NCI-H510A treated with DMSO at 0.1 percent for 48 hours (cell line): ENCODE measurements at places on chromosomes 6 and 20.

DNA sequence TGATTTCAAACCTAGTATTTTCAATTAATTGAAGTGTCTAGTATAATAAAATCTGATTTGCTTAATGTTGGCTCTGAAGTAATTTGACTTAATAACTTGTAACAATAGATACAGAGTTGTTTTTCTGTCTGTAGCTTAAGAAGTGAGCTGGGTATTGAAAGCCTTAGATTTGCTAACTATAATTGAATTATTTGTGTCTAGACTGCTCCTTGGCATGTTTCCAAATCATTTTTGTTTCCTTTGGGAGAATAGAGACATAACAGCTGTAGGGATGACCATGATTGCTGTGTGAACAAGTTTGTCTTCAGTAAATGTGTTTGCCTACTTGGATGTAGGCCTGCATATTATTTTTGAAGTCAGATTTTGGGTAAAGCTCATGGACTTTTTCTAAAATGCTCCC lies 115.4 kb downstream of the SCAF8 start:
- DNase-seq, result no peak

- DNase-seq, result no peak
Observed at GRCh38 chr6:135686784-135687301, 164.7 kb upstream of the PDE7B start.

- DNase-seq, result peak; percentile 8
Observed at GRCh38 chr6:4973982-4974745, 29.7 kb downstream of the RPP40 start.

DNA sequence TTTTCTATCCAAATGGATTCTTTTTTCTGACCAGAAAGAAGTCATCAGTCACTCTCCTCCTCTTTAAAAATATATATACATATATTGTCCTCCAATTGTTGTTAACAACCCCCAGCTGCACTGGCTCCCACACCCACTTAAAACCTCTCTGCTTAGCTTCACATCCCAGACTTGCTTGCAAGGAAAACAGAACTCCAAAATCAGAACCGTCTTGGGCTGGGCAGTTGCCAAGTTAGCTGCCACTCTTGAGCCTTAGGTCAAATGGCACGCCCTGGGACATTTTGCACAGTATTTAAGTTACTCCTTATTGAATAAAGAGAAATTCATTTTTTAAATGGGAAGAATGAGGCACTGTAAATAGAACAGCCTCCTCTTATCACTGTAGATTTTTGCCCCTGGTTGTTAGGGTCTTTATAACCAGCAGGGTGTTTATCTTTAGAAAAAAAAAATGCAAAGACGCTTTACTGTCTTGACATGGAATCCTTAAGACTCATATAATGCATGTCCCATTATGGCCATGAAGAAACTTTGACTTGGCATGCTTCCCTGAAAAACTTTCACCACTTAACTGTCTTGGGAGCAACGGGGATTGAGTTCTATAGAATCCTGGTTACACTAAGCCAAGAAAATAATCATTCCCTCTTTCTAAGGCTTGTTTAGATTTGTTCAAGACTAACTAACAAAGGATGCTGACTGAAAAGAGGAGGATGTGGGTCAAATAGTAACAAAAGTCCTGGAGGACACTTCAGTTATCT lies 204.5 kb downstream of the ISM1 start:
- no peak for DNase-seq

DNA sequence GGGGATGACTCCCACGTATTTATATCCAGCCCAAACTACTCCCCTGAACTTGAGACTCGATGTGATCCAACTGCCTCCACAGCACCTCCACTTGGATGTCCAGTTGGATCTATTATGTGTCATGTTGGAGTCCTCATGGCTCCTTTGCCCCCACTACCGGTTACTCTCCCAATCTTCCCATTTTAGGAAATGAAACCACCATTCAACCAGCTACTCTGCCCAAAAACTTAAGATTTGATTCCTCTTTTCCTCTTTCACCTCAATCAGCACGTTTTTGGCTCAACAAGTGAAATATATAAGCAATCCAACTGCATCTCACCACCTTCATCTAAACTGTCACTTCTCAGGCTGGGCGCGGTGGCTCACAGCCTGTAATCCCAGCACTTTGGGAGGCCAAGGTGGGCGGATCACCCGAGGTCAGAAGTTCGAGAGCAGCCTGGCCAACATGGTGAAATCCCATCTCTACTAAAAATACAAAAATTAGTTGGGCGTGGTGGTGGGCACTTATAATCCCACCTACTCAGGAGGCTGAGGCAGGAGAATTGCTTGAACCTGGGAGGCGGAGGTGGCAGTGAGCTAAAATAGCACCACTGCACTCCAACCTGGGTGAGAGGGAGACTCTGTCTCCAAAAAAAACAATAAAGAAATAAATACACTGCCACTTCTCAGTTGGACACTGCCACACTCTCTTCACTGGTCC lies 3.4 kb downstream of the AHCY start:
- DNase-seq, result no peak

- no peak for DNase-seq
Observed at GRCh38 chr6:31478186-31478950, 19.6 kb upstream of the MICB start.

DNA sequence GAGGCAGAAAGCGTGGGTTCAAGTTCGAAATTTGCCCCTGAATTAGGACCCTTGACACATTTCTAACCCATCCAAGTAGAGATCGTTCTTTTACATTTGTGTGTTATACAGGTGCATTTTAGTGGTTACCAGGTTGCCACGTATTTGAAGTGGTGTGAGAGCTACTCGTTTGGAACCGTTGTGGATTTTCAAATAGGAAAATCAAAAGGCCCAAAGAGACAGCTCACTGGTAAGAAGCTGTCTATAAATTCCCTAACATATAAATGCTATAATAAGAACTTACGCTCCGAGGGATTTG lies 1.6 kb upstream of the REV3L start:
- no peak for DNase-seq

DNA sequence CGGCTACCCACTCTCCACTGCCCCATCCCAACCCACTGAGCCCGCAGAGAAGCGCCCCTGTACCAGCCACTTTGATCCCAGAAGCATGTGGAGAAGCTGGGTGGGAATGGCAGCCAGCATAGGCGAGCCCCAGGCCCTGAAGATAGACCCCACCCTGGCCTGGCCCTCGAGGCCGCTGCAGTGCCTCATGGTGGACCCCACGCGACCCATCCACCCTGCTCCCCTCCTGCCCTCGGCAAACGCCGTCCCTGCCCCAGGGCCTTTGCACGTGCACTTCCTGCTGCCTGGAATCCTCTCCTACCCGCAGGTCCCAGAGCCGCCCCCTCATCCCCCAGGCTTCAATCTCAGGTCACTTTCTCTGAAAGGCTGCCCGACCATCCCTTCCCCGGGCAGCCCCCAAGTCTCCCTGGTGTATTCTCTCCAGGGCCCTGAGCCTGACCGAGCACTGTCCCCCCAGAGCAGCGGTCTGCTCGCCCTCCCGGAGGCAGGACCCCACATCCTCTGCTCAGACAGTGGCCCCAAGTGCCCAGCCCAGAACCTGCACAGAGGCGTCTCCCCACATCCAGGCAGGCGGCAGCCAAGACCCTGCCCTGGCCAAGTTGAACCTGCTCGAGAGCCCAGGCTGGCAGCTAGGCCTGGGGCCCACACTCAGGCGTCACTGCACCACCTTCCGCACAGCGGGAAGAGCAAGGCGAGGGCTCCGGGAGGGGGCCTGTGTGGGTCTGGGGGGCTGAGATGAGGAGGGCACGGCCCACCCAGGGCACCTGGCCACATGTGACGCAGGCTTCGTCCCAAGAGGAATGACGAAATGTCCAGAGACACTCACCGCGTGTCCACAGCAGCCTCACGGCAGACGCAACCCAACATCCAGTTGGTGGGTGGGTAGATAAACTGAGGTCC lies 14.0 kb downstream of the KCNQ2 start:
- no peak for DNase-seq

DNA sequence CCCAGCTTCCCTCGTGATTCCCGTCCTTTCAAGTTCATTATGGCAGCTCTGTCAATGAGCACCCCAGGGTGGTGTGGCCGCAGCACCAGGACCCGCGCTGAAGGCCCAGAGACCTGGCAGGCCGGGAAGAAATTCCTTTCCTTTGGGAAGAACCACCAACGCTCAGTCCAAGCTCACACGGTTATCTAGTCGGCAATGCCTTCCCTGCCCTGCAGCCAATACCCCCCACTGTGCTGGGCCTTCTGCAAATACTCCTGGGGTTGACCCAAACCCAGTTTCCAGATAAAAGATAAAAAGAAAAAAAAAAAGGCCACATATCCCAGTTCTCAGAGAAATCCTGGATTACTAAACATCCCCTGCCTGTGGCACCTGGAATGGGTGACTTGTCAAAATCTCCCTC lies 28.7 kb downstream of the PXDC1 start:
- DNase-seq, result no peak

GRCh38 chr20:32436968-32437367 lies 78.8 kb downstream of the ASXL1 start:
- no peak for DNase-seq

DNA sequence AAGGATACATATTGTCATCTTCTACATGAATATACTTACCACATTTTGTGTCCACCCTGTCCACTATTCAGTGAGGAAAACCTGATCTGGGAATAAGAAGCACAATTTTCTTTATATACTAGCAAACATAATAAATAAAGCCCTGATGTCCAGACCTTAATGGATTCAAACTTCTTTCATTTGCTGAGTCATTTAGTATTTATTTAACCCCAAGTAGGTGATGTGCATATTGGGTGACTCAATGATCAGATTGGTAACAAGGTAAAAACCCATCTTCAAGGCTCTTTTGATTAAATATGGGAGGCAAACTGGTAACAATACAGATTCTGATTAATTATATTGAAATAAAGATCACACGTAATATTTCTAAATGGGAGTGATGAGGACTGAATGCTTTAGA lies 1159.8 kb upstream of the EYS start:
- DNase-seq, result no peak

DNA sequence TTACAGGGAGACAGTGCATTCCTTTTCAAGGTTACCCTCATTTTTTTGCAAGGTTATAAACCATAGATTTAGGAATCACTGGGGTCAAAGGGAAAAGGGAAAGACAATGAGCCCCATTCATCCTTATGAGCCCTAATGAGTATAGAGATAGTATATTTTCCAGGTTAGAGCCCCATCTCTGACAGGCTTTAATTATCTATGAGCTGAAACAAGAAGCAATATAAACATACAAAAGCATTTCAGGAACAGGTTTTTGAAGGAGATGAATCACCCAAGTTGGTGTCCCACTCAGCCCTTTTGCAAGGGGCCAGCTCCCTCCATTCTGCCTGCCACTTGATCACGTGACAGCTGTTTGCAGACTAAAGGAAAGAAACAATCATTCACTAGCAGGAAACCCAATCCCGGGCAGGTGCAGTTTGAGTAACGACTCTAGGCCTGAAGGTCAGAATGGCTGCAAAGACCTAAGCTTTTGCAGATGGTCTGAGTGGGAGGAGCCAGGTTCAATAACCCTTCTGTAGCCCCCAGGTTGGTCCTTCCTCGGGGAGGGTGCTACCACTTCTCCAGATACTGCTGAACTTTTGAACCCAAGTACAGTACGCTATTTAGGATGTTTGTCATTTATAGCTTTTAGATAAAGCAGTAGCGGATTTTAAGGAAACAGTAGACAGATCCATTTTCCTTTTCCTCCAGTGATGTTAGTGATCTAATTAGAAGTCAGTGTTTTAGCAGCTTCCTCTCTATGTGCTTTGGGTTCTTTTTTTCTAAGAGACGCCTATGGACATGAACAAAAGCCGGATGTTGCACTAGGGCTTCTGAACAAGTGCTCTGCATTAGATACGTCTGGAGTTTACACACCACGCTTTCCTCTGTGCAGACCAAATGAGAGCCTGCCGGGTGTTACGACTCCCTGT lies 253.2 kb downstream of the SOX4 start:
- peak; percentile 97 for DNase-seq

GRCh38 chr6:20817806-20818320 lies 283.6 kb downstream of the CDKAL1 start:
- no peak for DNase-seq

DNA sequence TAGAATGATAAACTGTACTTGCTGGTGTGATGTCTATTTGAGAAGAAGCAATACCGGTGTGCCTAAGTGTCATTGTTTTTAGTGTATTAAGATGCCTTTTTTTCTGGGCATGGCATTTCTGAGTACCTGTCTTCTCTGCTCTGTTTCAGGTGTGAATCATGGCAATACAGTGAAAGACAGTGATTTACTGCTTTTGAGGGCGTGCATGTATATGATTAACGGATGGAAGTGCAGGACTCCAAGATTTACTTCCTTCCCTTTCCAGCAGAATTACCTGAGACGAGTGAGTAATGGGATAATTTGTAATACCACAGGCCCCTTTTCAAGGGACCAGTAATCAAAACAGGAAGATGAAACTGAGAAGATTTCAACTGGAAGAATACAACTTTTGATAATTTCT lies 315.8 kb downstream of the SOX4 start:
- DNase-seq, result no peak

DNA sequence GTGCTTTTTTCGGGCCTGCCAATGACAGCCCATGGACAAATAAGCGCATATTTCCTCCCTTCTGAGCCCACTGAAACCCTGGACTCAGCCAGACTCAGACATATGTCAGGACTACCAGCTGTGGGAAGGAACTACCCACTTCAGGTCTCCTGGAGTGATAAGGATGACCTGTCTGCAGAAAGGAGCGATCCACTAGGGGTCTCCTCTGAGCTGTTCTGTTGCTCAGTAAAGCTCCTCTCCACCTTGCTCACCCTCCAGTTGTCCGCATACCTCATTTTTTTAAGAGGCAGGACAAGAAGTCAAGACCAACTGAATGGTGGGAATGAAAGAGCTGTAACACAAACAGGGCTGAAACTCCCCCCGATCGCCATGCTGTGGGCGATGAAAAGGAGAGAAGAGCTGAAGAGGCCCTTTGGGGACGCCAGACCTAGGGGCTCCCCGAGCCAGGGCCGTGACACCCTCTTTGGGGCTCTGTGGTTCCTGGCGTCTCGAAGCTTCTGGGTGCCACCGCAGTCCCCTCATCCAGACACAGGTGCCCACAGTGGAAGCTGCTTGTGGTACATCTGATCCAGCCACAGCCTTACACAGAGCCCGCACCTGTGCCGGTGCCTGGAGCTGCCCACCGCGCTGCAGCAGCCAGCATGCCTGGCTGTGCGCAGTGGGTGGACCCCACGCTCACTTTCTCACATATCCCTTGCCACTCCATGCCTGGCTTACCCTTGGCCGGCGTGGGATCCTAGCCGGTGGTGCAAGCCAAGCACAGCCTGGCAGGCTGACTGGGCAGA lies 68.8 kb downstream of the EYS start:
- peak; percentile 13 for DNase-seq

- no peak for DNase-seq
Observed at GRCh38 chr6:44179072-44179536, 20.5 kb downstream of the CAPN11 start.

GRCh38 chr20:52619101-52619500 lies 353.1 kb upstream of the TSHZ2 start:
- no peak for DNase-seq

- no peak for DNase-seq
Observed at GRCh38 chr6:169851641-169852503, 100.5 kb downstream of the ERMARD start.

- no peak for DNase-seq
Observed at GRCh38 chr6:111870051-111870741, 3.1 kb downstream of the FYN start.

- DNase-seq, result no peak
Observed at GRCh38 chr20:47262365-47263013, 94.0 kb downstream of the ZMYND8 start.

GRCh38 chr6:170296746-170297575 lies 6.1 kb upstream of the DLL1 start:
- DNase-seq, result peak; percentile 45

GRCh38 chr6:35492974-35493284 lies 4.0 kb downstream of the TEAD3 start:
- DNase-seq, result peak; percentile 32

- DNase-seq, result no peak
Observed at GRCh38 chr6:91428296-91428695, 841.4 kb upstream of the MAP3K7 start.
